ENCODE measurements at places on chromosomes 6 and 20.

DNA sequence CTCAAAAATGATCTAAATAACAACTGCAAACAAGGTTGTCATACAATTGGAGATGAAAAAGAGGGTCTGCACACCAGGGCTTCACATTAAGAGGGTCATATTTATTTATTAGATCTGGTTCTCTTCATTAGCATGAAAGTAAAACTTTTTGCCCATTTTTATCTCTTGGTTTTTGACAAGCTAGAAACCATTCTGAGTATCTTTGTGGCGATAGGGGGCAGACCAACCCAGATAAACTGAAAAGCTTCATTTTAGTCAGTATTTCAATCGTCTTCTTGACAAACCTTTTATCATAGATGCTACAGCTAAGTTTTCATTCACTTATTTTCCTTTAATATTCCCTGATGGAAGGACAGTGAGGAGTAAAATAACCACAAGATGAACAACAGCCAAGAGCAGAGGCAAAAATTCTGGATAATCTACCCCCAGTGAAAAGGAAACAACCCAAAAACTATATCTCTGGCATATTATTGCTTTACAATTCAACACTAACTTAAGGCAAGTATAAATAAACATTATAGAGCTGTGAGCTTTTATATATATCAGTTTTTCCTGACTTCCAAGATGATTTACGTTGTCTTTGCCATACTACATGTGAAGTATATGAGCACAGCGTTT, 45.2 kb downstream of the THEMIS start:
- no peak for DNase-seq

GRCh38 chr6:51479296-51479695, 608.1 kb downstream of the PKHD1 start:
- DNase-seq = no peak

- DNase-seq = no peak
Observed at GRCh38 chr6:29590218-29590808, 5.4 kb downstream of the OR2H2 start.

- no peak for DNase-seq
Observed at GRCh38 chr20:61052776-61053442, 199.2 kb upstream of the CDH4 start.

GRCh38 chr6:169848946-169849345, 97.5 kb downstream of the ERMARD start:
- DNase-seq = no peak

- DNase-seq = no peak
Observed at GRCh38 chr20:3887876-3888620, 1.1 kb upstream of the PANK2 start.

DNA sequence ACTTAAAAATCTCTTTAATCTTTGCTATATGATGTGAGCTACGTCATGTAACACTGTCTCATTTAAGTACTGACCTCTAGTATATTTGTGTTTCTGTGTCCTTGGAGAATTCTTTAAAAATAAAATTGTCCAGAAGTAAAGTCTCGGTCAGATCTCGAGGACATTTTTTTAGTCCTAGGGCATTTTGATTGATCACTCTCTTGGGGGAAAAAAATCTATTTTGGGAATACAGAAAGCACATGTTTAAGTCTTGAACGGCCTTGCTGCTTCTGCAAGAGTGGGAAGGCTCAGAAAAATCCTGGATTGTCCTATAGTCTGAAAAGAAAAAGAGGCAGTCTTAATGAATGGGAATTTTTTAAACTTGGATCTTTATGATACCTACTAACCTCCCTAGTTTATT, 234.3 kb downstream of the UTRN start:
- no peak for DNase-seq

DNA sequence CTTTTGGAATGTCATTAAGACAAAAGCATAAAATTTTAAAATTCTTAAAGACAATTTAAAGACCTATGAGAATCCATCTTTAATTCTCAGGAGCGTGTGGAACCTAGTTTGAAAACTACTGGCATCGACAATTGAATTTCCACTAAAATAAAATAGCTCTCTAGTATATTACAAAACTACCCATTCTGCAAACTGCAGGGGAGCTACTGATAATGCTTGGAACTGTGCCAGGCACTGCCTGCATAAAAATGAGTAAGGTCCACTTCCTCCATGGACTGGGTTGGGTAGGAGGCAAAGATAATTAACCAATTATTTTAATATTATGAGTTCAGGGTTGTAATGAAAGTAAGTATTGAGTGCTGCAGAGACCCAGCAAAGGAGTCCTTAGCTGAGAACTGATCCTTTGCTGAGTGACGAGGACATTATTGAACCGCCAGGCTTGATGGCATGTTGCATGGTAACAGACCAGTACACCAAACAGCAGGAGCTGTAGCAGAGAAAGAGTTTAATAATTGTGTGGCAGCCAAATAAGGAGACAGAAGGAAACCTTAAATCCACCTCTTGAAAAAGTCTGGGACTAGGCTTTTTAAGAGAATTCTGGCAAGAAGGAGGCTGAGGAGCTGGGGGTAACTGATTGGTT, 261.3 kb downstream of the ESR1 start:
- DNase-seq = no peak

Measured in hypothalamus (tissue), 51 donors.